RWPE1 (cell line): ENCODE measurements at places on chromosomes 1 and 21.

GRCh38 chr1:31708324-31708723 is 4.5 kb upstream of the COL16A1 start:
- DNase-seq: no peak

DNA sequence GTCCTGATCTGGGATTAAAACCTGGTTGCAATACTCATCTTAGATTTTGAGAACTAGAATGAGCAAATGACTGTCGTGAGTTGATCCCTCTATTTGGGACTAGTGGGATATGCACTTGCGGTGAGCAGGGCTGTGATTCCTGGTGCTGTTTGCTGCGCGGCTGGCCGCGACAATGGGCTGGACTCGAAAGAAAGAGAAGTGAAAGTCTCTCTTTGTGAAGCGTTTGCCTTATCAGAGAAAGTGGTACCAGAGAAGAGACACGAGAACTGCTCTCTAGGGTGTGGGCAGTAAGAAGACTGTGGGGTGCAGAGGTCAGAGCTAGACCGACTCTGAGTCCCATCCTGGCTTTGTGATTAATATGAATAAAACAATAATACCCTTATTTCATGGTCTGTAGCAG is 8.6 kb downstream of the ST6GALNAC3 start:
- DNase-seq: no peak

GRCh38 chr1:176364236-176364905 is 98.6 kb upstream of the PAPPA2 start:
- no peak for DNase-seq

DNA sequence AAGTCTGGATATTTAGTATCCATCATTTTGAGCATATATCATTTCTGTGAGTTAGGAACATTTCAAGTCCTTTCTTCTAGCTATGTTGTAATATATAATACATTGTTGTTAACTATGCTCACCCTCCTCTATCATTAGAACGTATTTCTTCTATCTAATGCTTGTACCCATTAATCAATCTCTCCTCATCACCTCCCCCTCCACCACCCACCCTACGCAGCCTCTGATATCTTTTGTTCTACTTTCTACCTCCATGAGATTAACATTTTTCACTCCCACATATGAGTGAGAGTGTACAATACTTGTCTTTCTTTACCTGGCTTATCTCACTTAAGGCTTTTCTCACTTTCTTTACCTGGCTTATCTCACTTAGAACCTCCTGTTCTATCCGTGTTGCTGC is 156.2 kb downstream of the FMN2 start:
- no peak for DNase-seq

- no peak for DNase-seq
Observed at GRCh38 chr21:31425138-31425537, 81.1 kb upstream of the TIAM1 start.

DNA sequence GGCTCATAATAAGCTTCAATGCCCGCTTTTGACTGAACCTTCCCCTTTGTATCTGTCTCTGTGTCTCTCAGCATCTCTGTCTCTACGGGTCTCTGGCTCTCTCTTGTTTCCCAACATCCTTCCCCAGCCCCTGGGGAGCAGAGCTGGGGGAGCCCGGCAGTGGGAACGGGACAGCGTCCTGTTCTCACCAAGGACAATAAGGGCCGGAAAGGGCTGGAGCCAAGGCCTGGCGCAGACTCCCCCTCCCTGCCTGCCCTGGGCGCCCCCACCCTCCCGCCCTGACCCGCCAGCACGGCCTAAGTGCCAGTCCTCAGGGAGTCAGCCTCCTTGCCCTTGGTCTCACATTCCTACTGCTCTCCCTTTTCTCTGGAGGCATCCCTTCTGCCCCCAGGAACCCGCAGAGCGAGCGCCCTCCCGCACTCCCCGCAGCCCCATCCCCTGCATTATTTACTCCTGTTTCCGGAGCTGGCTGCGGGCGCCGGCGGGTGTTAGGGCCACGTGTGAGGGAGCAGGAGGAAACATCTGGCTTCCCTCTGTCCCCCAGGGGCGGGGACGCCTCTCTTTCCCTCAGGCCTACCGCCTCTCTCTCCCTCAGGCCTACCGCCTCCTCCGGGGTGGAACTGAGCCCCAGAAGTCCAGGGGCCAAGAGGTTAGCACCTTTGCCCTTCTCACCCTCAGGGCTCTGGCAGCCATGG is 6.5 kb downstream of the KRTCAP2 start:
- no peak for DNase-seq

- peak; percentile 99 for DNase-seq
Observed at GRCh38 chr1:111448918-111449702, at the start of the genes ATP5PB and WDR77. TSS of gene ATP5PB (plus strand) at chr1:111449464. CDS start at chr1:111449542, 78 bp downstream. TSS of gene WDR77 (minus strand) at chr1:111449256. CDS start at chr1:111449169, 87 bp downstream.

GRCh38 chr1:27575840-27576331 is 28.1 kb downstream of the AHDC1 start:
- DNase-seq: peak; percentile 60

- DNase-seq: no peak
Observed at GRCh38 chr1:224698015-224698451, 81.9 kb downstream of the CNIH3 start.

- no peak for DNase-seq
Observed at GRCh38 chr1:240293706-240294105, 202.0 kb downstream of the FMN2 start.

- DNase-seq: no peak
Observed at GRCh38 chr1:39980555-39981313, 25.8 kb downstream of the MFSD2A start.

GRCh38 chr1:87706203-87706602 is 377.5 kb downstream of the LMO4 start:
- no peak for DNase-seq

- no peak for DNase-seq
Observed at GRCh38 chr1:30652152-30652841, 71.1 kb downstream of the MATN1 start.

DNA sequence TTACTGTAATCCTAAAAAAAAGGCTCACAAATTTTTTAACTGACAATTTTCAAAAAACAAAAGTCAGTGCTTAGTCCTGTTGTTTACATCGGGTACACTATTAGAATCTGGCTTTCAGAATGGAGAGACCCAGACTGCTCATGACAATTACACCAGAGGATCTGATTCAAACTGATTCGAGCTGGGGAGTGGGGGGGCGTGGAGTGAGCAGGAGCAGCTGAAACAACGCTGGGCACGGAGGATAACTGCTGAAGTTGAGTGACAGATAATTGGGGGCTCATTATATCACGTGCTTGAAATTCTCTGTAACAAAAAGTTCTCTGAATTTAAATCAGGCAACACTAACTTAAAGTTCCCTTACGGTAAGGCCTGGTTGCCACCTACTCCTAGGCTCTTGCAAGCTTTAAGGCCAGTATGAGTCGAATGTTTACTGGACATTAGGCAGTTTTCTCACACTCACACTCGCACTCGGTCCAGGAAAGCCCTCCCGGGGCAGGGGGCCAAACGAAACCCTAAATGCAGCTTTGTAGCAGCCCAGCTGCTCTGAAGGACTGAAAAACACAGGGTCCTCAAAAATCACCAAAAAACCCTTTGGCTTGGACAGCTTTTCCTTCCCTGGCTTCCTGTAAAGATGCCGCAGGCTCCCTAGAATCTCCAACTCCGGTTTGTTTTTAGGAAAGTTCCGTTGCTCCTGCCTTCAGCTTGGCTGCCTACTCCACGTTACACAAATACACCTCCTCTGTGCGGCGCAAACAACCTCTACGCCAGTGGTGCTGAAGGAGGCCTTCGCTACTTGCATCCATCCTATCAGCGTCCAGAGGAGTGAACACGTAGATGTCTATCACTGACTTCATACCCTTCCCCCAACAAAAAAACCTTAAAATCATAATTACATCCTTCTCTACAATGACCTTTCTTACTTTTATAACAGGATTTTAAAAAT is 42.9 kb downstream of the CAPZB start:
- DNase-seq: no peak

GRCh38 chr1:204359474-204360255 is at the start of gene PLEKHA6:
TSS of gene PLEKHA6 (minus strand) at chr1:204359929. CDS start at chr1:204273727, 86,202 bp downstream.
- DNase-seq: no peak

DNA sequence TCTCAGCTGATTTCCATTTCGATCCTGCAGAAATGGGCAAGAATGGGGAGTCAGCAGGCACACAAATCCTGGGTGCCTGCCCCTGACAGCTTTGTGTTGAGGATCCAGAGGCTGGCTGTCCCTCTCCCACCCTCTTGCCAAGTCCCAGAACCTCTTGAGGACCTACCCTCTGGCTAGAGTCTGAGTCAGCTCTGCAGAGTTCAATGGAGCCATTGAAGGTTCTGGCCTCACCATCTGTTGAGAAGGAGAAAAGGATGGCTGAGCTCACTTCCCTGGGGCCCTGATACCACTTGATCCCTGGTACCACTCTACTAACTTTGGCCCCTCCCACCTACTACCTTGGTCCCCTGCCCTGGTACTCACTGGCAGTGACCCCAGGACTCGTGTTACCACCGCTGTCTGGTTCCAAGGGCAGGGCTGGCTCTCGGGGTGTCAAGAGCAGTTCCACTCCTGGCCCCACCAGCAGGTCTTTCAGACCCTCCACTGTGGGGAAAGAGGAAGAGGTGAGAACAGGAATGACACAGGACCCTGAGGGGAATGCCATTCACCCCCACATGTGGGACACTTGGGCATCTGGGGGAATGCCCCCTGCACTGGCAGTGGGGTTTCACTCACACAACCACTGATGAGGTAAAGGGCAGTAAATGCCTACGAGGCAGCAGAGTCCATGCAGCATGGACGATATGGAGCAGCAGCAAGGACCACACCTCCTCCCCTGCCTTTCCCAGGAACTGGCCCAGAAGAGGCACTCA is 10.5 kb downstream of the RXFP4 start:
- no peak for DNase-seq

GRCh38 chr1:80099713-80100112 is 1093.2 kb upstream of the ADGRL4 start:
- DNase-seq: no peak

- no peak for DNase-seq
Observed at GRCh38 chr1:206581571-206581981, 30.7 kb downstream of the EIF2D start.

GRCh38 chr1:84632137-84632536 is 57.9 kb upstream of the CTBS start:
- no peak for DNase-seq

GRCh38 chr1:41844255-41844654 is 74.5 kb downstream of the HIVEP3 start:
- no peak for DNase-seq

DNA sequence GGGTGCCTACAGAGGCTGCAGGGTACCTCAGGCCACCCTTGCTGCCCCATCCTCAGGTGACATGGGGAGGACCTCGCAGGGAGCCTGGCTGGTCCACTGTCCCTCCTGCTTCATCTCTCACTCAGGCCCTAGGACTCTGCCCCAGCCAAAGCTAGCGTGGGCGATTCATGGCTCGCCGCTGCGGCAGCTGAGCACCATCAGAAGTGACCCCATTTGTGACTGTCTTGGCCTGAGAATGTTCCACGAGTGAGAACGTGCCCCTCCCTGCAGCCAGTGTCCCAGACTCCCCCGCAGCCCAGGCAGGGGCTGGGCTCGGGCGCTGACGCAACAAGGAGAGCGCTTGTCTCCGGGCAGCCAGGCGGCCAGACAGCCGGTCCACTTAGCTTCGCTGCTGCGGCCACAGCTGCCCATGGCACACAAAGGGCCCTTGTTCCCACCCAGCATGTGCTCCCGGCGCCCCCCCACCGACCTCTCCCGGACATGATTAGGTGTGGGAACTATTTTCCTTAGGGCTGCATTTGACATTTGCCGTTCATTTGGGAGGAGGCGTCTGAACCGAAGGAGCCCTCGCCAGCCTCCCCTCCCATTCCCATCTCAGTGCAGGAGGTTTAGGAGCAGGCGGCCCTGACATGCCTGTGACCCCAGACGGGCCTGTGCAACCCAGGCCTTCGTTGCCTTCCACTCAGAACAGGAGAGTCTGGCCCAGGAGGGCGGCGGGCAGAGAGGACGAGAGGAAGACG is 19.3 kb upstream of the POFUT2 start:
- DNase-seq: no peak

- peak; percentile 83 for DNase-seq
Observed at GRCh38 chr1:186658999-186659398, 21.2 kb downstream of the PTGS2 start.

DNA sequence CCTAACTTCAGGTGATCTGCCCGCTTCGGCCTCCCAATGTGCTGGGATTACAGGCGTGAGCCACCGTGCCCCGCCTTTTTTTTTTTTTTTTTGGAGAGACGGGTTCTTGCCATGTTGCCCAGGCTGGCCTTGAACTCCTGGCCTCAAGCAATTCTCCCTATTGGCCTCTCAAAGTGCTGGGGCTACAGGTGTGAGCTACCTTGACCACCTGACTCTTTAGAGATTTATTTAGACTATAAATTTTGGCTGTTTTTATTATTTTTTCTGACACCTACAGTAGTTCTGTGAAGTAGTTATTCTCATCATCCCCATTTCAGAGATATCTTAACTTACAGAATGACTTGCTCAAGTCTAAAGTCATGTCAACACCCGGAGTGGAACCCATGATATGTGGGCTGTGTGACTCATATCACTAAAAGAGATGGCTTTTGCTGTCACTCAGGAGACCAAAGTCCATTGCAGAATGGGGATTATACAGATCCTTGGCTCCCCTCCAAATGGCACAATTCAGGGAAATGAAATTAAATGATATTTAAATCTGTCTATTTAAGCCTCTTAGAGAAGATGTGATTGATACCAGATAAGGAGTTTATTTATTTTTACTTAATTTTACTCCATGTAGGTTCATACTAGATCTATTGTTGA is 93.2 kb downstream of the CTH start:
- no peak for DNase-seq

DNA sequence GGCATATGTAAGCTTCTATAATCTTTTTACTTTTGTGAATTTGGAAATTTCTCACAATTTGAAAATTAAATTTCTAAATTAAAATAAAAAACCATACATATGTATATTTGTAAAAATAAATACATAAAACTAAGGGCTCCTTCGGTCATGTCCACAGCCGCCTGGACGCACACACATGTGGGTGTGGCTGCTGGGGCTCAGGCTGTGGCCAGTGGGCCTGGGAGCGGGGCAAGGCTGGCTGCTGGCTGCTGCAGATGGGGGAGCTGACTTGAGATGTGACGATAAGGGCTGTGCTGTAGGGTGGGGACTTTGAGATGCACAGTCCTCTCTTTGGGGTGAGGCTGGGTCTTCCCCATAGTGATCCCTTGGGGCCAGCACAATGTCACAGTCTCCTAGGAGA is 4.8 kb downstream of the RER1 start:
- no peak for DNase-seq

GRCh38 chr1:75625795-75626194 is 14.9 kb upstream of the SLC44A5 start:
- DNase-seq: no peak
